ENCODE measurements at places on chromosomes 6 and 20.

- no peak for DNase-seq
Measured at GRCh38 chr20:38145729-38146075, 19.4 kb downstream of the TGM2 start.

- no peak for DNase-seq
Measured at GRCh38 chr20:32636283-32636682, 37.5 kb downstream of the C20orf203 start.

GRCh38 chr6:139568151-139568955, 193.9 kb upstream of the CITED2 start:
- no peak for DNase-seq

- DNase-seq = no peak
Measured at GRCh38 chr6:14585689-14586088, 468.1 kb downstream of the CD83 start.

- DNase-seq = no peak
Measured at GRCh38 chr20:42150230-42150629, 532.1 kb upstream of the CHD6 start.

- no peak for DNase-seq
Measured at GRCh38 chr6:6643398-6643797, 54.9 kb downstream of the LY86 start.

DNA sequence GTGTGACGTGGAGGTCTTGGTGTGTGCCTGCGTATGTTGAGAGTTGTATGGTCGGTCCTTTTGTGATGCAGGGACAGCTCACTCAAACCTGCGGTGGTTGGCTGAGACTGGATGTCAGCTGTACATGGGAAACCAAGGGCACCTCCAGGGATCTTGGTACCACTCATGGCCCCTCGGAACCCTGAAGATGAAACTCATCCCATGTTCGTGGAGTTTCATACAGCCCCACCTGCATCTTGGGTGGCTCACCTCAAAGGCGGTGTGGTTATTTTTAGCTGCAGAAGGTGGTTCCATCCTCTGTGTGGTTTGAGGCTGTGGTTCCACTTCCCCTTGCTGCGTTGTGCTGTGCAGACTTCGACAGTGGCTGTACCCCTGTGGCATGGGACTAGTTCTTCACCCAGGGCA, 52.6 kb upstream of the SLC22A1 start:
- no peak for DNase-seq

DNA sequence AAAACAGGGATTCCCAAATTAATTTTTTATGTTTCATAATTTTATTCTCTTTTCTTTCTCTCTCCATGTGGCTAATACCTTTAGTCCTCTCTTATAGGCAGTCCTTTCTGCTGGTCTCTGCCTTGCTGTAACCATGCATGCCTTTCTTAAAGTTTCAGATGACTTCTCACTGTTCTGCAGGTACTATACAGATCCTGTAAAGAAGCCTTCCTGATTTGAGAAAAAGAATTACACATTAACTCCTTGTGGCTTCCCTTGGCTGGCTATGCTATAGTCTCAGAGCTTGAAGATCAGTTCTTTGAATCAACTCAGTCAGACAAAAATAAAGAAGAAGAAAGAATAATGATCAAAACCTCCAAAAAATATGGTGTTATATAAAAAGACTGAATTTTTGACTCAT, 7.3 kb upstream of the GPR63 start:
- no peak for DNase-seq

- no peak for DNase-seq
Measured at GRCh38 chr20:47334022-47334551, 22.4 kb downstream of the ZMYND8 start.

DNA sequence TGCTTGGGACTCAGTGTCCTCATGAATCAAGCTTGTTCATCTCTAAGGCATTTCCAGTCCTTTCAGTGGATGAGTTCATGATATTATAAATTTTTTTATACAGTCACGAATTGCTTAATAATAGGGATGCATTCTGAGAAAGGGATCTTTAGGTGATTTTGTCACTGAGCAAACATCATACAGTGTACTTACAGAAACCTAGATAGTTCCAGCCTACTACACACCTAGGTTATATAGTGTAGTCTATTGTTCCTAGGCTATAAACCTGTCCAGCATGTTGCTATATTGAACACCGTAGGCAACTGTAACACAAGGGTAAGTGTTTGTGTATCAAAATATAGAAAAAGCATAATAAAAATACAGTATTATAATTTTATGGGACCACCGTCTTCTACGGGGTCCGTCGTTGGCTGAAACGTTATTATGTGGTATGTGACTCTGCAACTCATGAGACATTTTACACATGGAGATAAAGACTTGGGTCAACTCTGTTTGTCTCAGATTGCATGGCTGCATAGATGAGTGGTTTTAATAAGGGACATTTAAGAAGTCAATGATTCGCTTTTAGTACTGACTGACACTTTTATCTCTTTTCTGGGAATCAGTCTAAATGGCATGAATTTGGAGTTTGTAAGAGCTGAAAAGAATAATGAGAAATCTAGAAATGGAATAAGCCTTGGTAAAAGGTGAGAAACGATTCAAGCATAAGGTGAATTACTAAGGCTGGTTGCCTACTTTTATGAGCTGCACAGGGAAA, 33.2 kb downstream of the CLIC5 start:
- no peak for DNase-seq

GRCh38 chr20:32215729-32216128, 8.0 kb downstream of the POFUT1 start:
- no peak for DNase-seq

GRCh38 chr20:10673176-10673841, 490 bp downstream of the JAG1 start:
- DNase-seq = peak; percentile 17

DNA sequence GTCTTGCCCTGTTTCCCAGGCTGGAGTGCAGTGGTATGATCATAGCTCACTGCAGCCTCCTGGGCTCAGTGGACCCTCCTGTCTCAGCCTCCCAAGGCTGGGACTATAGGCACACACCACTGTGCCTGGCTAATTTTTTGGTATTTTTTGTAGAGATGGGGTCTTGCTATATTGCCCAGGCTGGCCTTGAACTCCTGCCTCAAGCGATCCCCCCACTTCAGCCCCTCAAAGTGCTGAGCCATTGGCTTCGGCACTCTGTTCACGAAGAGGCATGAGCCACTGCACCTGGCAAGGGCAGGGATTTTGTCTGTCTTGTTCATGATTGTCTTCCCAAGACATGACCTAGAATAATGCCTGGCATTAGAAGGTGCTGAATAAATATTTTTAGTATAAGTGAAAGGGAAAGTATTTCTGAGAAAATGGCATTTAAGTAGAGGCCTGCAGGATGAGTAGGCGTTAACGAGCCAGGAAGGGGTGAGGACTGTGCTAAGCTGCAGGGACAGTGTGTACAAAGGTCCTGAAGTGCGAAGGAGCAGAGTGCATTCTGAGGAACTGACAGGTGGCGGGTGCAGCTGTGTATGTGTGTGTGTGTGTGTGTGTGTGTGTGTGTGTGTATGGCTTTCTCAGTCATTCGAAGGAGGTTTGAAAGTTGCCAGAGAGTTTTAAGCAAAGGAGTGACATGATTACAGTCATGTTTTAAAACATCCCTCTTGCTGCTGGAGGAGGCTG, 43.0 kb downstream of the VEGFA start:
- peak; percentile 29 for DNase-seq

DNA sequence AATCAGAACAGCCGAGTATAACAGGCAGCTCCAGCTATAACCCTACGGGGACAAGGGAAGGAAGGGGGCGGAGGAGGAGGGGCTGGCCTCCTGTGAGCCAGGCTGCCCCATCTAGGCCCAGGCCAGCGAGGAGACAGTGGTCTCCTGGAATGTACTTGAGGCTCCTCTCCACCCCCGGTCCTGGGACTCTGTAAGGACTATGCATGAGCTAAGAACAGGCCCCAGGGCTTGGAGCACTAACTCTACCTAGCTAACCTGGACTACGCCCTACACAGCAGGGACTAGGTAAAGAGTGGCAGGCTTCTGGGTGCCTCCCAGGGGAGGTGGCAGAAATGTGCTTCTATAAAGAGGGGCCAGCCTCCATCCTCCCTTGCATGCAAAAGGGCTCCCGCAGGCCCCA, 8.9 kb downstream of the KCNK15 start:
- no peak for DNase-seq

DNA sequence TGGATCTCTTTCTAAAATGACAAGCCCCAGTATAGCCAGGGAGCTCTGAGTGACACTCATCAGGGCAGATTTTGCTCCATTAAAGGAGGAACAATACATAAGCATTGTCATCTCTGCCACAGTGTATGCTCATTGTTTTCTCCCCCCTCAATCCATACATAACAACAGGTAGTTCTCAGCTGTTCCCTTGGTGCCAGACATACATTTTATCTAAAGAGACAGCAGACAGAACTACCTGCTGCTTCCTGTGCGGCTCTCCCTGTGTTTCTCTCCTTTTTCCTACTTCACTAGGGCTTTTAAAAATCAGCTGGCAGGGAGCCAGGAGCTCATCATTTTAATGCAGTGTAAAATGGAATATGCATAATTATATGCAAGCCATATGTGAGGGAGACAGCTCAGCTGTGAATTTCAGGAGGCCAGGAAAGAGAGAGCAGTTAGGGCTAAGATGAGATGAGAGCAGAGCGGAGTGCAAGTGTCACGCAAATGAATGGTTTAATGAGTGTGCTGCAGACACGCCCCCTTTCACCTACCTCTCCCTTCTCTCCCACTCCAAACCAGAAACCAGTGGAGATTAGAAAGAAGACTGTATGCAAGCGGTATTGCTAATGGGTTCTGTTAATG, 96.0 kb downstream of the SOBP start:
- DNase-seq = no peak

DNA sequence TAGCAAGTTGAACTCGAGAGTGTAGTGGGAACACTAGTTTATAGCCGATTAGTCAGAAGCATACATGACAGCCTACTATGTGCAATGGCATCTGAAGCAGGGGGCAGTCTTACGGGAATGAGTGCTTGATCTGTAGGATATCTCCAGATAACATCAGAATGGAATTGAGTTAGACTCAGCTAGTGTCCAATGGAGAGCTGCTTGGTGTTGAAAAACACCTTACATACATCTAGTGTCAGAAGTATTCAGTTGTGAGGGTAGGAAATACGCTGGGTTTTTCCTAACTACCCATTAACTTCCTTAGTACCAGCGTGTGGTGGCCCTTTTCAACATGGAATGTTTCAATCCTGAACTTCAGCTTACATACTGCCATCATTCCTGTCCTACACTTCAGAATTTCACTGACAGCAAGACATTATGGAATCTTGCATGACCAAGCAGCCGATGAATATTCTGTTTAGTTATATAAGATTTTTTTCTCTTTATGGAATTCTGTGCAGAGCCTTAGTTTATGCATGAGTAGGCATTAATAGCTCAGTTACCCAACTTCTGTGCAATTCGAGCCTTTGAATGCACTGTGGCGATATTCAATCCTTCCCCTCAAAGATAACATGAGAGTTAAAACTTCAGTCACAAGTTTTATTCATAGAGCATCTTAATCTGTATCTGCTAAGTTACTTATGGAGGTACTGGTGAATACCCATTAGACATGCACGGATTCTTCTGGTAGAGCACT, 218.6 kb upstream of the MOCS1 start:
- DNase-seq = no peak

- DNase-seq = no peak
Measured at GRCh38 chr6:105257340-105257739, 77.5 kb upstream of the POPDC3 start.

DNA sequence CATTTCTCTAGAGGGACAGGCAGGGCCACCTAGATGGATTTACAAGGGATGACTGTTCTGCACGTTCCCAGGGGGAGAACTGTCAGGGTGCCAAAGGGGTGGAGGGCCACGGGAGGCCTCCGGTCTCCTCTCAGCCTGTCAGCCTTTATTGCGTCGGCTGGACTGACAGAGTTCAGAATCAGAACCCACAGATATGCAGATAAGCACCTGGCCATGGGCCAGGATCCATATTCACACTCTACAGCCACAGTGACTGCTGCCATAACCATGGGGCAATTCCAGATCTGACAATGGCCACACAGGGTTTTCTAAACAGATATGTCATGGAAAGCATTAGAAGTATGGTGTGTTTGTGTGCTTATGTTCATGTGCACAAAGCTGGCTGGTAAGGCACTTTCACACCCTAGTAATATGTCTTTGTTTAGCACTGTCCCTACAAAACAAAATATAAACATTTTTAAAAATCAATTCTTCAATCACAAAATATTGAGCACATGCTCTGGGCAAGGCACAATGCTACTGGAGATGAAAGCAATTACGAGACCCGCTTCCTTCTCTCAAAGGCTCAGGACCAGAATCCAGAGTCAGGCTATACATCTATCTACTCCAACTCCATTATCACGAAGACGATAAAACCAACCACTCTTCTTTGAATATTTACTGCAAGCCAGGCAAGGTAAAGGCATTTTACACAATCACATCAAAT, 29.1 kb downstream of the TRAM2 start:
- DNase-seq = no peak

- DNase-seq = no peak
Measured at GRCh38 chr20:4691753-4692152, 30.0 kb upstream of the PRND start.

- no peak for DNase-seq
Measured at GRCh38 chr6:112343390-112343789, 3.7 kb upstream of the RFPL4B start.

DNA sequence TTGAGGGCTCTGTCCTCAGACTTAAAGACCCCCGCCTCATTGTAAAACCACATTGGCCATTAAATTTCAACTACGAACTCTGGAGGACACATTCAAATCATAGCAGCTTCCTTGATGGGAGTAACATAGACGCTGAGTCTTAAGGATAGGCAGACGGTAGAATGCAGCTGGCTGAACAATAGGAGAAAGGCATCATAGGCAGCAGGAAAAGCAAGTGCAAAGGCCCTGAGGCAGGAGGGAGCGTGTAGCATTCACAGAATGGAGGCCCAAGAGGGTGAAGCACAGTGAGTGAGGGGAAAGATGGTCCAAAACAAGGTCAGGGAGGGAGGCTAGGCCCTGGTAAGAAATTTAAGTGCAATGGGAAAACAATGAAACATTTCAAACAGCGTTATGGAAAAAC, 8.6 kb upstream of the PFDN4 start:
- no peak for DNase-seq

DNA sequence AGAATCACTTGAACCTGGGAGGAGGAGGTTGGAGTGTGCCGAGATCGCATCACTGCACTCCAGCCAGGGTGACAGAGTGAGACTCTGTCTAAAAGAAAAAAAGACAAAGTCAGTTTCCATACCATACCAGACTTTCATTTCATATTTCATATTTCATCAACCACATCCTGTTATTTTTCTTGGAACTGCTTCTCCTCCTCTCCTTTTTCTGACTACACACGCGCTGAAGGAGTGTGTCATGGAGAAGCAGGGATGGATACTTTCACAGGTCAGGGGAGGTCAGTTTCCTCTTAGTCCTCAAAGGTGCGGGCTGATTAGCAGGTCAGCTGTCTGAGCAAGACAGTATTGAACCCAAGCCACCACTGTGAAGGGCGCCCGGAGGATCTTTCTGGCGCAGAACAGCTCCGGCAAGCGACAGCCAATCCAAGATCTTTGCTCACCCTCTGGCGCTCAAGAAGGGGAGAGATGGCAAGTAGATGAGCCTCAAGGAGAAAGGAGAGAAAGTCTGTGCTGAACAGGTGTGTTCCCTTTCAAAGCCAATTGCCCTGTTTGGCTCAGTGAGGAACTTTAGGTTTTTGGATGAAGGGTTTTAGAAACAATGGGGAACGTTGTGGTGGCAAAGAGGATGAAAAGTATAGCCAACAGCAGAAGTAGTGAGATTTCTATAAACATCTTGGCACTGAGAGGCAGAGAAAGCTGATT, 18.9 kb upstream of the SYNJ2 start:
- DNase-seq = peak; percentile 55
